ENCODE measurements at places on chromosomes 6 and 20. TPM values are rescaled to one million over a fixed set of nuclear protein-coding genes. Genes with fewer than 3 reads are reported as not detected.

DNA sequence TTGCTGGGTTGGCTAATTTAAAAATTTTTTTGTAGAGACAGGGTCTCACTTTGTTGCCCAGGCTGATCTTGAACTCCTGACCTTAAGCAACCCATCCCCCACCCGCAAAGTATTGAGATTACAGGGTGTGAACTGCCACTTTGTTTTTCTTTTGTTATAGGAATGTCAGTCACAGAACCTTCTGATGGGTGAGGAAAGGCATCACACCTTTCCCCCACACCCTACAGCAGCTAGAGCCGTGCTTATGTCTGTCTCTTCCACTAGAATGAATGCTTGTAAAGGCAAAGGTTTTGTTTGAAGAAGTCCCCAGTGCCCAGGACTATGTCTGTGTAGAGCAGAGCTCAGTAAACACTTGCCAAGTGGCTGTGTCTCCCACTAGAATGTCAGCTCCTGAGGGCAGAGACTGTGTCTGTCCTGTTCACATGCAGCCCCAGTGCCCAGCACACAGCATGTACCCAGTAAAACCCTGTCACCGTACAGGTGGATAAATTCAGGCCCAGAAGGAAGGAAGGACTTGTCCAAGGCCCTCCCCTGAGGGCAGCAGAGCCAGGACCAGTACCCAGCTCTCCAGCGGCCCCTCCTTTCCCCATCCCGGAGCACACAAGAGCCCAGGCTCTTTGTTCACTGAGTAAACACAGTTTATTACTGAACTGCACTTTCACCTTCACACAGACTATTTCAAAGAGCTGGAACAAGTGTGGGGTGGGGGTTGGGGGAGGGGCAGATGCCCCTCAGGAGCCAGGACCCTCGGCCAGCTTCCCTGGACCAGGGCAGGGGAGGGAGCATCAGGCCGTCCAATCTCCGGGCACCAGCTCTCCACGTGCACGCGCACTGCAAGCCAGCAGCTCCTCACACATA is 26.4 kb downstream of the COX4I2 start:
- no peak for DNase-seq

Gene SNHG17
- total RNA-seq: 10.6 TPM

Gene OPRM1
- total RNA-seq: not detected

Gene ITPR3
- 6.9 TPM for total RNA-seq

GRCh38 chr6:5305968-5306626 is 44.8 kb downstream of the FARS2 start:
- no peak for DNase-seq

GRCh38 chr6:137868721-137869548 is 1.9 kb downstream of the TNFAIP3 start:
- DNase-seq: no peak

DNA sequence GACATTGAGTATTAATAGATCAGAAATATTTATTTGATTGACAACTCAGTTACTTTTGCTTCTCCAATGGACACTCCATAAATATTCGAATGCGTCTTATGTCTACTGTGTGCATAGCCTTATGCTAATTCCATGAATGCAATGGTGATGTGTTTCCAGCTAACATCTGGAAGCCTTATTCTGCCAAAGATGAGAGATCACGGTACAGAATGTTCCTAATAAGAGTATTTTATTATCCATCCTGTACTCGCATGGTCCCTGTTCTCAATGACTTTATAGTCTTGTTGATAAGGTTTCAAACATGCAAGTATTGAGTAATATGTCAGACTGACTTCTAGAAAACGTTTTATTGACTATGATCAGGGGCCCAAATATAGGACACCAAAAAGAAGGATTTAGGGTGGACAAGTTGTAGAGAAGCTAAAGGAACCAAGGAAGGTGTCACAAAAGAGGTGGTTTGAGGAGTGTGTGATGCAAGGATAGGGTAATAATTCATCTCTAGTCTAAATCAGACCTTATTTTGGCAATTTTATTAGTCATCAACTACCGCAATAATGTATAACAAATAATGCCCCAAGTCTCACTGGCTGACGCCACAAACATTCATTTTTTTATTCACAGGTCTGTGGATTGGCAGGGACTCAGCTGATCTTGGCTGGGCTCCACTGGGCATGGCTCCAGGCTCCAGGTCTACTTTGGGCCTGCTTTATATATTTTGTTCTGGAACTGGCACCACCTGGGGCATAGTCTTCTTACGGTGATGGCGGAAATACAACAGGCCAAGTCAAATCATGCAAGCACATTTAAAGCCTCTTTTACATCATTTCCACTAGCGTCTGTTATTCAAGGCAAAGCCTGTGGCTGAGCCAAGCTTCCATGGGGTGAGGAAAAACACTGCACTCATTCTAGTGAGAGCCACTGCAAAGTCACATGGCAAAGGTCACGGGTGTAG is 24.5 kb upstream of the CD83 start:
- DNase-seq: no peak

- DNase-seq: no peak
These were observed 135.7 kb downstream of the BCAS1 start for GRCh38 chr20:53934421-53935343.
